Astrocyte (in vitro differentiated cells and primary cell): ENCODE measurements at places on chromosomes 12 and 14. TPM values are rescaled to one million over a fixed set of nuclear protein-coding genes. Genes with fewer than 3 reads are reported as not detected.

Gene KCNK13
- total RNA-seq: 0.09 TPM in 1 of 2 replicates, not detected in the other

Gene PNMA1
- 67.4 and 74.3 TPM in 2 replicates for total RNA-seq

Gene KIF26A
- 1.4 TPM in 2 replicates for total RNA-seq

DNA sequence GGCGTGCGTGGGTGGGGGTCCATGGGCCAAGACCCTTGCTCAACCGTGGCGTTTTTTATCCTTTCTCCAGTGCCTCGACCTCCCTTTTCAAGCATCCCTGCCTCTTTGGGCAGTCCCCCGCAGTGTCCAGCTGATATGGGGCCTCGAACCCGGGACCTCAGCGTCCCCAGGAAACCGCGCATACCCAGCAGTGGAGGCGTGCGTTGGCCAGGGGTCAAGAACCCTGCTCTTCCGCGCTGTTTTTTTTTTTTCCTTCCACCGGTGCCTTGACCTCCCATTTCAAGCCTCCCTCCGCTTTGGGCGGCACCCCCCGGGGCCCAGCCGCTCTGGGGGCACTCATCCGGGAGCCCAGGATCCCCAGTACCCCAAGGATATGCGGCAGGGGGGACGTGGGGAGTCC lies 325.8 kb downstream of the ALG10 start:
- no peaks in the 10 kb centered on the region for H3K36me3 ChIP-seq
- H3K4me1 ChIP-seq: no peaks in the 10 kb centered on the region
- H3K27ac ChIP-seq: no peak overlapping the region
- H3K27me3 ChIP-seq: no peaks in the 10 kb centered on the region
- H3K4me3 ChIP-seq: no peak overlapping the region

- no peak overlapping the region for H3K27ac ChIP-seq
- peaks cover 6% of the 10 kb centered on the region for H3K4me1 ChIP-seq
- no peak overlapping the region for H3K4me3 ChIP-seq
- DNase-seq: peak; percentile 69
These were observed 25.4 kb upstream of the EIF4B start for GRCh38 chr12:52980650-52981423.

DNA sequence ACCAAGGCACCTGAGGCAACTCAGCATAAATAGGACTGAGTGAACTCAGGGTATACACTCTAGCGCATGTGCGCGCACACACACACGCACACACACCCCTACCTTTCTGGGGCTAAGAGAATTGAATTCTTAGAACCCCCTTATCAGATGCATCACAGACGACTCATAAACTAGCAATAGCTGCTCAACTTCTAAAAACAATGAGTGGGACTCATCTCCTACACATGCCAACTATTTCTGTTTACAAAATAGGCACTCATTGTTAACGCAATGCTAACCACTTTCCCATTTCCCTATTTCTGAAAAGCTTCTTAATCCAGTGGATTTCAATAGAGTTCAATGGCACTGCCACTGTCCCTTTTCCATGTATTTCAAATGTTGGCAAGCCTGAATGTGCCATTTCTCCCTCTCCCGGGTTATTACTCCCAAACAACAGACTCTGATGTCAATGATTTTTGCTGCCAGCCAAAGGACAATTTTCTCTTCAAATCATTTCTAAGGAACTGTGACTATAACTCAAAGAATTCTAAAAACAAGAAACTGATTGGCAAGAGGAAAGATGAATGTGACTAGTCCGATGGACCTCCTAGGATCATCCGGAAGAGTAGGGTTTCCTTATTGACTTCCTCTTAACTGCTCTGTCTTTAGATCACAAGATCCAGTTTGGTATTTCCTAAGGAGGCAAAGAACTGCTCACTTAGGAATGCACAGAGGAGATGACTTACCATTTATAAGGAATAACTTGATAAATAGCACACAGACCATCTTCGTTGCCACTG lies 48.8 kb downstream of the SLC38A1 start:
- DNase-seq: peak; percentile 91
- H3K27me3 ChIP-seq: no peaks in the 10 kb centered on the region

- no peaks in the 10 kb centered on the region for H3K36me3 ChIP-seq
- H3K4me1 ChIP-seq: no peaks in the 10 kb centered on the region
- no peak for DNase-seq
- H3K27me3 ChIP-seq: no peaks in the 10 kb centered on the region
These were observed 25.1 kb upstream of the BATF start for GRCh38 chr14:75497191-75497590.

DNA sequence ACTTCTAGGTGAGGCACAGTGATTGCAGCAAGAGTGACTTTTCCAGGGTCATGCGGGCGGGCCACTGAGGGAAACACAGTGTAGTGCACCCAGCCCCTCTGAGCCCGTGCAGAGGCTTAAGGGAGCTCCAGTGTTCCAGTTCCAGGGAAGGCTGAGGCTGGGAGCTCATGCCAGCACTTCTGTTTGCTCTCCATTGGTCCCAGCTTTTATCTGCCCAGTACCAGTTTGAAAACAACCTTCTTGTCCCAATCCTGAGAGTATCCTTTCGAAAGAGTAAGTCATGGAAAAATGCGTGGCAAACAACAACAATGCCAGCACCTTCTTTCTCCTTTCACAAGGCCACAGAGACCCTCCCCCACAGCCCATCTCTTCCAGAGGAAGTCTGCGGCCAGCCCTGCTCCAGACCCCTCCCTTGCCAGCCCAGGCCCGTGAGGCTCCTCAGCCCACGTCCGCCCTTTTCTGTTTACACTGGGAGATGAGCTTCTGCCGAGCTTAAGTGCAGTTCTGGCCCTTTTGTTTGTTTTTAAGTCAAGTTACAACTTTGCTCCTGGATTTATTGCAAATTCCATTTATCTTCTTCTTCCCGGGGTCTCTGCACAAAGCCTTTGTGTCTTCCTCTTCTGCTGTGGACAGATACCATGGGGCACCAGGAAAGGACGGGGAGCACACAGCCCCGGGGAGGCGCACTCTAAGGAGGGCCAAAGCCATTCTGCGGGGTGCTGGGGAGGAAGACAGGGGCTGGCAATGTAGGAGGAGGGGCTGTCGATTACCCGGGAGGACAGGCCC lies 185.6 kb downstream of the ZFP36L1 start:
- H3K4me3 ChIP-seq: no peak overlapping the region
- DNase-seq: no peak
- no peak overlapping the region for H3K27ac ChIP-seq
- H3K36me3 ChIP-seq: no peaks in the 10 kb centered on the region
- no peaks in the 10 kb centered on the region for H3K27me3 ChIP-seq

DNA sequence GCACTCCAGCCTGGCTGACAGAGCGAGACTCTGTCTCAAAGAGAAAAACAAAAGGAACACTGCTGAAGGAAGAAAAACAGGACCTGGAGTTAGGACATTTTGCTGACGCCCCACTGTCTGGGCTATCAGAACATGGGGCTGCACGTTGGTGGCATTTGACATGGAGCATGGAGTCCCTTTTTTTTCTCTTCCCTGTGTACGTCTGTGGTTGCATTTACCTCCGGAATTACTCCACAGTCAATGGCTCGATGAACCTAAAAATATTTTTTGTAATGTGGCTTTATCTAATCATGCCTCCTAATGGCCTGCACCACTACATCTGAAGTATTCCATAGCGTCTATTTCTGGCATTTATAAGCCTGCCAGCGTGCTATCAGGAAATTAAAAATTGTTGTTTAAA lies 30.7 kb downstream of the TESC start:
- H3K4me3 ChIP-seq: no peak overlapping the region
- peaks cover 2% of the 10 kb centered on the region for H3K27me3 ChIP-seq
